ENCODE measurements at places on chromosomes 16 and 17.

- DNase-seq, result no peak
Observed at GRCh38 chr16:24074574-24074973, 181.6 kb upstream of the CACNG3 start.

- DNase-seq, result peak; percentile 85
Observed at GRCh38 chr17:1629504-1630310, 1.1 kb upstream of the SLC43A2 start.

DNA sequence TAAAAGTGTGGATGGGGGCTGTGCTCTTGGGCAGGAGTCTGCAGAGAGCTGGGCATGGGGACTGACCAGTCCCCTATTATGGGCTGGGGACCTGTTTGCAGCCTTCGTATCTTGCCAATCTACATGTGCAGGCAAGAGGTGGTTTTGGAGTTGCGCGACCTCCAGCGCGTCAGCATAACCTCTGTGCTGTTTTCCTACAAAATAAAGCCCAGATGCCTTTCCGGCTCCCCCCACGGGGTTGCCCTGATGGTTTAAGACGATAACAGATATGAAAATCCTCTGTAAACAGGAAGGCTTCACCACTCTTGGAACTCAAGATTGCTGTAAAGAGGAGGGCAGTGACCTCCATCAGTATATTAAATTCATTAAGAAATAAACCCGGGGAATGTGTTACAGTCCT, 16.5 kb upstream of the SPPL2C start:
- no peak for DNase-seq

GRCh38 chr16:79642652-79643051, 42.1 kb upstream of the MAF start:
- DNase-seq, result no peak

DNA sequence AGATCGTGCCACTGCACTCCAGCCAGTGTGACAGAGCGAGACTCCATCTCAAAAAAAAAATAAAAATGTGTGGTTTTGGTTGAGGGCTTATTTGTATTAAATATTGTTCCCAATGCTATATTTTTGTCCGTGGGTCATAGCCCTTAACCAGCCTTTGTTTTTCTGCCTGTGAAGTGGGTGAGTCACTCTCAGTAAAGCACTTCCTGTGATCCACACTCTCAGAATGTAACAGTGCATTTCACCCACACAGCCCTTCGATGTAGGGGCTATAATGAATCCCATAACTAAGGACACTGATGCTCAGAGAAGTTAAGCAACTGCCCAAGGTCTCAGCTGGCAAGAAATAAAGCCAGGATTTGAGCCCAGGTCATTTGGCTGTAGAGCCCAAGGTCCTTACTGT, 34.7 kb upstream of the POLR3E start:
- no peak for DNase-seq

GRCh38 chr17:40063901-40064531, 1.3 kb downstream of the THRA start:
- DNase-seq, result no peak

DNA sequence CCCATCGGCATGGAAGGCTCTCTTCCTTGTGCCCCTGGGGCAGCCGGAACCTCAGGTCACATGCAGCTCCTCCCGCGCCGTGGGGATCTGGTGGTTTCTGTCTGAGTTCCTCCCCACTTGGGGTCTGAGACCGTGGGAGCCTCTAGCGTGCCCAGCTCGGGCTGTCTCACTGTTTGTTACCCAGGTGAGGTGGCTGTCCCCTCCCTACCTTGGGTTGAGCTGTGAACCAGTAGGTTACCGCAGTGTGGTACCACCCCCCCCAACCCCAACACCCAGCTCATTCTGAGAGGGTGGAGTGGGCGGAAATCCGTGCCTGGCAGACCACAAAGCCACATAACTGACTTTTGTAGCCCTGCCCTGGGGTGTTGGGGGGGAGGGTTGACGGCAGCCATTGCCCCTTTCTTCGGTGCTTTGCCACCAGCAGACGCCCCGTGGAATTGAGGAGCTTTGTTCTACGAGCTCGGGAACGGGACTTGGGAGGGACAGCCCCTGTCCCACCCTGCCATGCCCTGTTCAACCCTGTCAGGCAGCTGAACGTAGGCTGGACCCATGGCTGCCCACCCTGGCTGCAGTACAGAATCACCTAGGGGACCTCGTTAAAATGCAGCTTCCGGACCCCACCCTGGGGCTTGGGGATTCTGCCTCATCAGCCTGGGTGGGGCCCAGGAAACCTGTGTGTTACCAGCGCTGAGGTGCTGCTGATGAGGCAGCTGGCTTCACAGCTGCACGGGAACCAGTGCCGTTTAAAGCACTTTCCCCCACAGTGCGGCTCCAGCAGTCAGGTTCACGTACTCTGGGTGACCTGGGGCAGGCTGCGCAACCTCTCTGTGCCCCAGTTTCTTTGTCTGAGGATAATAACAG, 18.5 kb downstream of the RAP1GAP2 start:
- no peak for DNase-seq

DNA sequence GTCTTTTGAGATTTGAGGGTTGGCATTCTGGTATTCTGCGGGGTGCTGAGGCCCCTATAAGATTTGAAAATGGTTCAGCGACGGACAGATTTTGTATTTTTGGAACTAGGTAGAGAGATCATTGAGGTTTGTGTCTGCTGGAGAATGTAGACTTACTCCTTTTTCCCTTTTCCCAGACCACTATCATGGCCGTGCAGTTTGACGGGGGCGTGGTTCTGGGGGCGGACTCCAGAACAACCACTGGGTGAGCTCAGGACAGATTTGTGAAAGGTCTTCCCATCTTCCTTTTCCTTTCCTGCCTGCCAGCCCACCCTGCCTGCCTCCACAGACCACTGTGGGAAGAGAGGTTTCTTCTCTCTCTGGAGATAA, 572 bp downstream of the PSMB6 start:
- DNase-seq, result peak; percentile 78

DNA sequence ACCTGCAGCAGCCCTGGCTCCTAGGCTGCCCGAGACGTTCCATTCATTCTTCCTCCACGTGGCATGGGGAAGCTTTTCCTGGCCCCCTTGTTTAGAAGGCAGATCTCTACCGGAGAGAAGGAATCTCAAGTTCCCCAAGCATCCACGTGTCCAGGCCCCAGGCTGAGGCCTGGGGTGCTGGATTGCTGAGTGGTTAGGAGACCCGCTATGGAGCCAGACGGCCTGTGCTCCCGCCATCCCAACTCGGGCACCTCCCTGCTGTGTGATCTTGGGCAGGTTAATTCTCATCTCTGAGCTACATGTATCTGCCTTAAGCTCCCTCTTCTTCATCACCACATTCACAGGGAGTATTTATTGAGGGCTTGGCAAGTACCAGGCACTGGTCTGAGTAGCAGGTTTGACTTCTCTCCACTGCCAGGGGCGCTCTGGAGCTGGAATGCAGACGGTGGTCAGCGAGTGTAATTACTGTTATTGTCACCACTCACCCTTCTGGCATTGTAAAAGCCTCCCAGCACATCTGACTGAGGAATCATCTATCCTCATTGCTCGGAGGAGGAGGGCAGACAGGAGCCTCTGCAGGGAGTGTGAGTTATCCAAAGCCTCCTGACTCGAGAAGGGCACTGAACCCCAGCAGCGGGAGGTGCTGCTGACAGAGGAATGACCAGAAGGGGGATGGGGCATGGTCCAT, 1.1 kb upstream of the ADGRG1 start:
- DNase-seq, result peak; percentile 71

DNA sequence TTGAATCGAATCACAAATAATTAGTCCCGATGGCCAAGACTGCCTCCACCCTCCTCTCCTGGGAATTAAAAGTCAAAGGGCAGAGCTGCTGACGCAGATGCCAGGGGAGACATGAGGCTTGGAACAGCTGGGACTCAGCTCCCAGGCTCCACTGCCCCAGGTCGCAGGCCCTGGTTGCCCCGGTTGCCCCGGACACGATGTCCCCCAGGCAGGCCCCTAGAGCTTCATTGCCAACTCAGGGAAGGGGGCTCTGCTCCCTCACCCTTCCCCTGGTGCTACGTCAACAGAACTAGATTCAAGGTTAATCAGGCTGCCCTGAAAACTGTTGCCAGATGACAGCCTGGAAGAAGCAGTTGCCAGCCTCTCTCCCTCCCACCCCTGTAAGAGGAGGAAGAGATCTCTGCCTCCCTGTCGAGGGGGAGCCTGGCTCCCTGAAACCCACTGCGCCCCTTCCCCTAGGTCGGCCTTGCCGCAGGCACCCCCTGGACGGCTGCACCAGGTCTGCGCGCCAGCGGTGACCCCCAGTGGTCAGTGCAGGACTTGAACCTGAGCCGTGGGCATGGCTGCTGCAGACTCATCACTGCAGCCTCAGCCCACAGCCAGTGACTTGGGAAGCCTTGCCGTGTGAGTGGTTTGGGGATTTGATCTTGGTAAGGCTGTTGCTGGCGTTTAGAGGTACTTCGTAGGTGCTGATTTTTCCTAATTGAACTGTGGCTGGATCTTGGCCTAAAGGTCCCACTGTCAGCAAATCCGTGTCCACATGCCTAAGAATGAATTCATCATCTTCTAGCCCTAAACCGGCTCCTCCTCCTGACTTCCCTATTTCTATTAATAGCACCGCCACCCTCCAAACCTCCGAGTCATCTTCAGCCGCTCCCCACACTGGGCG, 84.1 kb upstream of the TOB1 start:
- DNase-seq, result peak; percentile 80

DNA sequence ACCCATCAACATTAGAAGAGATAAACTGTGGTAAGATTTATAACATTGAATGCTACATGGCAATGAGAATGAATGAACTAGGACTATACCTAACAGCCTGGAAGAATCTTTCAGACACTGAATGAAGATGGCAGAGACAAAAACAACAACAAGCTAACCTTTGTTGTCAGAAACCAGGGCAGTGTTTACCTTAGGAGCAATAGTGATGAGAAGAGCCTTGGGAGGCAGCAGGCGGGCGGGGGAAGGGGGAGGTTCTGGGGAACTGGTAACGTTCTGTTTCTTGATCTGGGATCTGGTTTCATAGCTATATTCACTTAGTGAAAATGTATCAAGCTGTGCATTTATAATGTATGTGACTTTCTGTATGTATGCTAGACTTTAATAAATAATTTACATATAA, 139.0 kb upstream of the TNRC6C start:
- DNase-seq, result peak; percentile 51

DNA sequence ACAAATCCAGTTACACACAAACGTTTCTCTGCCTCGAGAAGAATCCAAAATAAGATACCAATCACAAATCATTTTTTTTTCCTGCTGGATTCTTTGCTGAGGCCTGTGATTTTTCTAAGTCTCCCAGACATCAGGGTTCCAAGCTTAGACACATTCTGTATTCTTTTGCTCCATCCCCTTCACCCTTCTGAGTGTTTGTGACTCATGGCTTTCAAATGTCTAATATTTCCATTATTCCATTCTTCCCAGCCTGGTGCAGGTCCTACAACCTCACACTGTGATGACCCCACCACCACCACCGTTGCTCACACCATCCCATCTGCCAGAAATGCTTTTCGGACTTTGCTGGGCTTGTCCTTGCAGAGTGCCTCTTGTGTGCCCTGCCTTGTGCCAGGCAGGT, 480.1 kb downstream of the SOX9 start:
- no peak for DNase-seq

DNA sequence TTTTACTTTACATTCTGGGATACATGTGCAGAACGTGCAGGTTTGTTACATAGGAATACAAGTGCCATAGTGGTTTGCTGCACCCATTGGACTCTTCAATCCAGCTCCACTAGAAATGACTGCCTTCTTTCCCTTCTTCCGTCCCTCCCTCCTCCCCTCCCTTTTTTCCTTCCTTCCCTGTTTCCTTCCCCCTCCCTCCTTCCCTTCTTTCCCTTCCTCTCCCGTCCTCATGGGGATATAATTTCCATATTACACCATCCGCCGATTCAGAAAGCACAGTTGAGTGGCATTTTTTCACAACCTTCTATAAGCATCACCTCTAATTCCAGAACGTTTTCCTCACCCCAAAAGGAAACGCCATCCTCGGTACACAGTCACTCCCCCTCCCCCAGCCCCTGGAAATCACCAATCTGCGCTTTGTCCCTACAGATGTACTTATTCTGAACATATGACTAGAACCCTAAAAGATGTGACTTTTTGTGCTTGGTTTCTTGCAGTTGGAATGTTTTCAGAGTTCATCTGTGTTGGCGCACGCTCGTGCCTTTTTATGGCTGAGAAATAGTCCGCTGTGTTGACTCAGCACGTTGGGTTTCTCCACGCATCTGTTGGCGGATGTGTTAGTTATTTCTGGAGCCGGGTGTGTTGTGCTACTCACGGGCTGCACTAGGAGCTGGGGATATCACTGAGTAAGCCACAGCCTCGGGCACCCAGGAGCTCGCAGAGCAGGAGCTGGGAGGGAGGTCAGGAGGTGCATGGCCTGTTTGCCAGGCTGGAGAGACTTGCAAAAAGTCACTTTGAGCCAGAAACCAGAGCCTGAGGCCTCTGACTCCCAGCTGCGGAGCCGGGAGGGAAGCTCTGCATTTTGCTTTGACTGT, 336.4 kb downstream of the SEC14L1 start:
- DNase-seq, result no peak

- DNase-seq, result no peak
Observed at GRCh38 chr16:21134053-21134452, 16.6 kb downstream of the DNAH3 start.

DNA sequence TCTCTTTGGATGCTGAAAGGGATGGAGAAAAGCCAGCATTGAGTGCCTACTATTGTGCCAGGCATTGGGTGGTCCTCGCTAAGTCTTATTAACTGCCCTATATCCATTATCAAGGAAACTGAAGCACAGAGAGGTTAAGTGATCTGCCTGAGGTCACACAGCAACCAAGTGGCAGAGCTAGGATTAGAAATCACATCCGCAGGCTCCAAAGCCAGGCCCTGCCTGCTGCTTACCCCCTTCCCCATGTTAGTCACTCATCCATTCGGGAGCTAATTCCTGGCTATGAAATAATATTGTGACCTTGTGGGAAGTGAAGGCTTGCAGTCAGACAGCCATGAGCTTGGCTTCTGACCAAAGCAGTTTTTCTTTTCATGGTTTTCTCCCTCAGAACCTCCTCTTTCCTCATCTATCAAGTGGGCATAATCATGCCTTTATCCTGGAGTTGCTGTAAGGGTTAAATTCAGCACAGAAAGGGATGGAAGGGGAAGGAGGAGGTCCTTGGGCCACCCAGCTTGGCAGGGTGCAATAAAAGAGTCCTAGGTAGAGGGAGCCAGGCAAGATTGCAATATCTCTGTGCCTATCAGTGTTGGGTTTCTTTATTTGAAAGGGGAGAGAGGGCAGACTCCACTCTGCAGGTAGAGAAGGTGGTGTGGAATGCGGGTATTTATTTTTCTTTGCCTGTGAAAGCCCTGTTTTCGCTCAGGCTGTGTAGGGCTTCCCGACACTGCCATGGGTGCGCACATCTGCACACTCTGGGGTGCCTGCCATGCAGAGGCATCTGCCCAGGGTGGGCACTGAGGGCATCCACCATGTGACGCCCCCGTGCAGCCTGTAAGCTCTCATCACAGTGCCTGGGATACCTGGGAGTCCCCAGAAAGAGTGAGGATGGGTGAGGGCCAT, 11.3 kb downstream of the RAI1 start:
- DNase-seq, result no peak

DNA sequence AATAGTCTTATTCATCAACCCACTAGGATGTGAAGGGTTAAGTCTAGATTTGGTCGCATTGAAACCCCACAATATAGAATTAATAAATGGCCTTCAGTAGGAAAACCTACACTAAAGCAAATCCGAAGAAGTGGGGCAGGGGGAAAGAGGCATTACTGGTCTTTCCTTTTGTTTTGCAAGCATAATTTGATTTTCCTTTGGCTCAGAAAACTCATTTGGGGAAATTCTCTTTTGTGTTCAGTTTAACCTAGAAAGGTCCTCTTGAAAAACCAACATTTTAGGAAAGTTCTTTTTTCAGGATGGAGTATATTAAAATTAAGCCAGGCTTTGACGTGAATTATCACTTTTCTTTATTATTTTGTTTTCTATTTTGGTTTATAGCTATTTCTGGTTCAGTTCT, 31.7 kb downstream of the ERCC4 start:
- DNase-seq, result no peak

Measured in GM23338 (cell line).